ENCODE measurements at places on chromosomes 11 and 22.

GRCh38 chr22:21929253-21929652, 23.4 kb downstream of the PPM1F start:
- H3K4me3 ChIP-seq, result no peak overlapping the region
- H3K27ac ChIP-seq, result no peak overlapping the region
- H3K27me3 ChIP-seq, result no peaks in the 10 kb centered on the region
- H3K36me3 ChIP-seq, result peaks cover 36% of the 10 kb centered on the region
- H3K4me1 ChIP-seq, result peaks cover 9% of the 10 kb centered on the region

DNA sequence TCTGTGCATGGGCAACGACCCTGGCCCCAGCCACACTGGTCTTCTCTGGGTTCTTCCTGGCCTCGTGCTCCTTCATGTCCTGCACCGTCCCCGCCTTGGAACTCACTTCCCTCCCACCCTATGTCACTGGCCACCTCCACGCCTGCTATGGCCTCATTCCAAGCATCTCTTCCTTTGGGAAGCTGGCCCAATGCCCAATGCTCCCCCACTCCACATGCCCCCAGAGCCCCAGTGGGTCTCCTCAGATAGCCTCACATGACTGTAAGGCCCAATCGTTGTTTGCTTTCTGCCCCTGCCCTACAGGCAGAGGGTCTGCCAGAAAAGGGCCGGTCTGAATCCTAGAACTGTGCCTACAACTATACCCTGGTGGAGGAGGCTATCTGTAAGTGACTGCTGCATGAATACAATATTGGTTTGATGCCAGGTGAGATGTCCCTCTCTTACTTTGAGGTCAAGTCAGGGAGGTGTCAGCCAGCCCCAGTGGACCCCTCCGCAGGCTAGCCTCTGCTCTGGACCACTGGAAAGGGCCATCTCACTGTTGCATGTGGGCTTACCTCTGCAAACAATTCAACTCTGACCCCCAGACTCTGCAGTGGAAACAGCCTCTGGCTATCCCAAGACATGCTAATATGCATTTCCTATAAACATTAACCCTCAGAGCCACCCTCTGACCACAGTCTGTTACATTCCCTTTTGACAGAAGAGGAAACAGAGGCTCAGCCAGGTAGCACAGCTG, 2.1 kb upstream of the GNAZ start:
- no peaks in the 10 kb centered on the region for H3K36me3 ChIP-seq
- no peak overlapping the region for H3K4me3 ChIP-seq
- H3K27me3 ChIP-seq, result no peaks in the 10 kb centered on the region
- no peak for DNase-seq
- H3K27ac ChIP-seq, result no peak overlapping the region

- no peak overlapping the region for H3K4me3 ChIP-seq
- no peaks in the 10 kb centered on the region for H3K27me3 ChIP-seq
- no peaks in the 10 kb centered on the region for H3K36me3 ChIP-seq
Observed at GRCh38 chr22:34784056-34784455, 281.9 kb upstream of the ISX start.

GRCh38 chr22:43859621-43860020, 2.7 kb downstream of the SULT4A1 start:
- DNase-seq, result no peak
- no peak overlapping the region for H3K27ac ChIP-seq
- no peaks in the 10 kb centered on the region for H3K36me3 ChIP-seq
- no peaks in the 10 kb centered on the region for H3K27me3 ChIP-seq
- H3K4me3 ChIP-seq, result no peak overlapping the region
- no peaks in the 10 kb centered on the region for H3K4me1 ChIP-seq

GRCh38 chr11:41413843-41414242, 45.6 kb downstream of the LRRC4C start:
- H3K4me1 ChIP-seq, result no peaks in the 10 kb centered on the region
- no peak overlapping the region for H3K4me3 ChIP-seq
- no peaks in the 10 kb centered on the region for H3K27me3 ChIP-seq
- H3K36me3 ChIP-seq, result no peaks in the 10 kb centered on the region
- DNase-seq, result no peak

- peak; percentile 65 for DNase-seq
- H3K27ac ChIP-seq, result no peak overlapping the region
- H3K4me3 ChIP-seq, result no peak overlapping the region
- H3K27me3 ChIP-seq, result no peaks in the 10 kb centered on the region
- H3K36me3 ChIP-seq, result peaks cover 8% of the 10 kb centered on the region
Observed at GRCh38 chr11:57527056-57527631, 3.4 kb downstream of the TIMM10 start.

- H3K27me3 ChIP-seq, result no peaks in the 10 kb centered on the region
- H3K36me3 ChIP-seq, result no peaks in the 10 kb centered on the region
- no peak overlapping the region for H3K4me3 ChIP-seq
- H3K4me1 ChIP-seq, result no peaks in the 10 kb centered on the region
- no peak for DNase-seq
Observed at GRCh38 chr11:28674433-28675103, 566.4 kb downstream of the METTL15 start.

- peak; percentile 59 for DNase-seq
Observed at GRCh38 chr11:118238929-118239328, 13.2 kb downstream of the MPZL3 start.

GRCh38 chr11:79080551-79080950, 360.3 kb downstream of the TENM4 start:
- H3K4me1 ChIP-seq, result no peaks in the 10 kb centered on the region
- no peaks in the 10 kb centered on the region for H3K36me3 ChIP-seq
- DNase-seq, result no peak
- H3K27me3 ChIP-seq, result no peaks in the 10 kb centered on the region

GRCh38 chr22:47963660-47964059, 1201.2 kb downstream of the TBC1D22A start:
- no peaks in the 10 kb centered on the region for H3K36me3 ChIP-seq
- H3K4me1 ChIP-seq, result no peaks in the 10 kb centered on the region
- no peak overlapping the region for H3K4me3 ChIP-seq
- DNase-seq, result no peak

- no peak overlapping the region for H3K4me3 ChIP-seq
- no peak for DNase-seq
- H3K27ac ChIP-seq, result no peak overlapping the region
- H3K27me3 ChIP-seq, result no peaks in the 10 kb centered on the region
- H3K36me3 ChIP-seq, result no peaks in the 10 kb centered on the region
- no peaks in the 10 kb centered on the region for H3K4me1 ChIP-seq
Observed at GRCh38 chr11:62054484-62055121, 69.2 kb upstream of the INCENP start.

DNA sequence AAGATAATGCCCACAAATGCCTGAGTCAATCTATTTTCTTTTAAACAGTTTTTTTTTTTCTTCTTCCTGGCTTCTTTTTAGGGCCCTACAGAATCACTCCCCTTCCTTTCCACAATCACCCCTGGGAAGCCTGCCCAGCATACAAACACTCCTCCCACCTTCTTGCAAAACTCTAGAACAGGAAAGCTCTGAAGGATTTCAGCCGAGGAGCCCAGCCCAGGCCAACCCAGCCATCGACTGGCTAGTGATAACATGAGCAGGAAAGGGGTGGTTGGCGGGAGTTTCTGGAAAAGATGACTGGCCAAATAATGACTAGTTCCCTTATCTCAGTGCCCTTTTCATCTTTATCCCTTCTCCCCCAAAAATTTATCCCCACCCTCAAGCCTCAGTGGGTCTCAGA, 68.2 kb downstream of the USP35 start:
- peak; percentile 87 for DNase-seq
- no peak overlapping the region for H3K4me3 ChIP-seq
- H3K4me1 ChIP-seq, result no peaks in the 10 kb centered on the region

GRCh38 chr11:75149766-75150465, 991 bp upstream of the SLCO2B1 start:
- no peak overlapping the region for H3K27ac ChIP-seq
- DNase-seq, result no peak
- no peaks in the 10 kb centered on the region for H3K36me3 ChIP-seq
- H3K4me3 ChIP-seq, result no peak overlapping the region
- peaks cover 30% of the 10 kb centered on the region for H3K4me1 ChIP-seq

DNA sequence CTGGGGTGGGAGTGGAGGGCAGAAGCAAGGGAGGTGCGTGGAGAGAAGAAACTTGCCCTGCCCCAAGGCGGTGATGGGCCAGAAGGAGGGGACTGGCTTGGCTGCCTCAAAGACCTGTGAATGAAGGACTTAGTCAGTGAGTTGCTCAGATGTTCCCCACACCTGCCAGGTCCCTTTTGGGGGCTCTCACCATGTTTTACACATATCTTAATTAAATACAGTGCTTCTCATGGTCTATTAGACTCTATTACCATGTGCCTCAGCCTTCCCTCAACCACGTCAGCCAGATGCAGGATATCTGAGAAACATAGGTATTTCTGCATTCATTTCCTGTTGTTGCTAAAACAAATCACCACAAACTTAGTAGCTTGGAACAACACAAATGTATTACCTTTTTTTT, 429.5 kb downstream of the BUD13 start:
- no peak overlapping the region for H3K4me3 ChIP-seq
- no peaks in the 10 kb centered on the region for H3K4me1 ChIP-seq
- no peak for DNase-seq
- H3K27me3 ChIP-seq, result no peaks in the 10 kb centered on the region
- no peaks in the 10 kb centered on the region for H3K36me3 ChIP-seq

GRCh38 chr11:109956124-109956793, 136.9 kb upstream of the ZC3H12C start:
- no peaks in the 10 kb centered on the region for H3K36me3 ChIP-seq
- H3K4me1 ChIP-seq, result no peaks in the 10 kb centered on the region
- H3K4me3 ChIP-seq, result no peak overlapping the region
- H3K27ac ChIP-seq, result no peak overlapping the region

- no peaks in the 10 kb centered on the region for H3K36me3 ChIP-seq
- H3K4me1 ChIP-seq, result no peaks in the 10 kb centered on the region
- H3K27ac ChIP-seq, result peak overlapping the region; percentile 61
- H3K27me3 ChIP-seq, result no peaks in the 10 kb centered on the region
- peak overlapping the region; percentile 62 for H3K4me3 ChIP-seq
Observed at GRCh38 chr11:11620921-11621572, 758 bp downstream of the GALNT18 start.

DNA sequence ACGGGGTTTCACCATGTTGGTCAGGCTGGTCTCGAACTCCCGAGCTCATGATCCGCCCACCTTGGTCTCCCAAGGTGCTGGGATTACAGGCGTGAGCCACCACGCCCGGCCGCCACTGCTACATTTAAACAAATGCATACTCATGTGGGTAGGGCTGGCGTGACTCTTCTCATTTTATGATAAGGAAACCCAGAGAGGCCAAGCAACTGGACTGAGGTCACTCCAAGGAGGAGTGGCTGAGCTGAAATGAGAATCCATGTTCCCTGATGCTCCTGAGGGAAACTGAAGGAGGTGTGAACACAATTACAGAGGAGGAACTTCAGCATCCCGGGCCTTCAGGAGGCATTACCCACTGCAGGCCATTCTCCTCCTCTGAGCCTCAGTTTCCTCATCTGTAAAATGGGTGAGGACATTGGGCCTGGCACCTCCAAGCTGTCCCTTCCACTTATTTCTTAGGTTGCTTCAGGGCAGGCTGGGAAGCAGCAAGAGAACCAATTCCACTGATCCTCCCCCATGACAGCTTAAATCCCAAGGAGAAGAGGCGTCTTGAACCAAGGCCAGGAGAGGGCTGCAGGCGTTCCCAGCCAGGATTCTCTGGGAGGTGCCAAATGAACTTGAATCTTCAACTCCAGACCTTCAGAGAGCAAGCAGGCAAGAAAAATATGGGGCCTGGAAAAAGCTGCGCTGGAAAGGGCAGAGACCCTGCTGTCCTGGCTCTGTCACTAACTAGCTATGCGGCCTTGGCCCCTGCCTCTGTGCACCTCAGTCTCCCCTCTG, 2.9 kb downstream of the TST start:
- peak overlapping the region; percentile 95 for H3K27ac ChIP-seq
- no peaks in the 10 kb centered on the region for H3K27me3 ChIP-seq
- peaks cover 9% of the 10 kb centered on the region for H3K36me3 ChIP-seq
- DNase-seq, result no peak
- H3K4me1 ChIP-seq, result peaks cover 76% of the 10 kb centered on the region

DNA sequence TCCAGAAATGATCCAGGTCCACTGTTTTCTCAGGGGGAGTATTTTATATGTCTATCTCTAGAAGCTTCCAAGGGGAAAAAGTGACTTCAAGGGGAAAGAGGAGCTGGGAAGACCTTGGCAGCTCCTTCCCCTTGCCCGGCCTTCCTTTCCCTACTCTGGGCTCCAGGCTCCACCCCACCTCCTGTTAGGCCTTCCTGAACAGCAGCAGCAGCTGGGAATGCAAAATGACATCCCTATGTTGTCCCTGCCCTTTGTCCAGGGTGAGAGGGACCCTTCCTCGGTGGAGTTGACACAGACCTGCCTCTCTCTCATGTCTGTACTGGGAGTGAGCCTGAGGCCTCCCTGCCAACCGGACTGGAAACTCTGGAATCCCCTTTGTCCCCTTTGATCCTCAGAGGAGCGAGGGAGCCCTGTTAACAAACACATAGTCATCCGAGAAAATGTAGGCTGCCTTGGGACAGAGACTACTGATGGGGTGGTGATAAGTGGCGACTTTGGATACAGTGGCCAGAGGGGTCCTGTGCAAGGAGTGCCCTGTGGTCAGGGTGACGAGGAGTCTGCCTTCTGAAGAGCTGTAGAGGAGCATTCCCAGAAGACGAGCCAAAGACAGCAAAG, 9.0 kb upstream of the MALAT1 start:
- DNase-seq, result peak; percentile 19
- peaks cover 22% of the 10 kb centered on the region for H3K4me1 ChIP-seq
- no peaks in the 10 kb centered on the region for H3K27me3 ChIP-seq
- no peaks in the 10 kb centered on the region for H3K36me3 ChIP-seq

GRCh38 chr22:17132112-17132511, 11.0 kb upstream of the TMEM121B start:
- no peaks in the 10 kb centered on the region for H3K27me3 ChIP-seq
- no peaks in the 10 kb centered on the region for H3K36me3 ChIP-seq
- H3K27ac ChIP-seq, result no peak overlapping the region
- no peak overlapping the region for H3K4me3 ChIP-seq
- H3K4me1 ChIP-seq, result no peaks in the 10 kb centered on the region
- DNase-seq, result no peak

DNA sequence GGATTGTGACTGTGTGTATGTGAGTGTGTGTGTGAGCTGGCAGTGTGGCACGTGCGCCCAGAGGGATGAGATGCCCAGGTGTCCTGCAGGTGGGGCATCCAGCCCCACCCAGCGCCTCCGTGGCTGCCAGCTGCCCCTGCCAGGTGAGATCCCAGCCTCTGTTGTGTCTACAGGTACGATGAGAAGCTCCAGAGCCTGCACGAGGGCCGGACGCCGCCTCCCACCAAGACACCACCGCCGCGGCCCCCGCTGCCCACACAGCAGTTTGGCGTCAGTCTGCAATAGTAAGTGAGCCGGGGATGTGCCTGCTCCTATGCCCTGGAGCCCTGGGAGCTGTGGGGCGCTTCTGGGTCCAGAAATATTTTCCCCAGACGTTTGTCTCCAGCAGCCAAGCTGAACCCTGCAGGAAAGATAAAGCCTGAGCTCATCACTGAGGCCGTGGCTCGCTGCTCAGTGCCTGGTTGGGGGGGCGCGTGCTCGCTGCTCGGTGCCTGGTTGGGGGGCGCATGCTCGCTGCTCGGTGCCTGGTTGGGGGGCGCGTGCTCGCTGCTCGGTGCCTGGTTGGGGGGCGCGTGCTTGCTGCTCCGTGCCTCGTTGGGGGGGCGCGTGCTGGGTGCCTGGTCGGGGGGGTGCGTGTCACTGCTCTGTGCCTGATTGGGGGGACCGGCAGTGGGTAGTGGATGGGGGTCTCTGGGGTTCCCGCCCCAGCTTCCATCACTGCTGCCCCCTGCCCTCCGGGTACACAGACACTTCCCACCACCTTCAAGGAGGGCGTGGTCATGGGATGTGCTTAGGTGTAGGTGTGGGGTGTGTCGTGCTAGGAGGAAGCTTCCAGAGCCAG, 73.2 kb downstream of the ARHGAP8 start:
- H3K36me3 ChIP-seq, result no peaks in the 10 kb centered on the region
- no peaks in the 10 kb centered on the region for H3K27me3 ChIP-seq
- no peak for DNase-seq
- no peaks in the 10 kb centered on the region for H3K4me1 ChIP-seq
- no peak overlapping the region for H3K27ac ChIP-seq
- H3K4me3 ChIP-seq, result no peak overlapping the region

Measured in right lobe of liver (tissue), 6 donors.